ENCODE measurements at places on chromosomes 4 and X.

GRCh38 chr4:111854494-111855087 lies 290.7 kb upstream of the FAM241A start:
- DNase-seq, result no peak

GRCh38 chr4:54779476-54780148 lies 121.9 kb downstream of the KIT start:
- DNase-seq, result no peak

DNA sequence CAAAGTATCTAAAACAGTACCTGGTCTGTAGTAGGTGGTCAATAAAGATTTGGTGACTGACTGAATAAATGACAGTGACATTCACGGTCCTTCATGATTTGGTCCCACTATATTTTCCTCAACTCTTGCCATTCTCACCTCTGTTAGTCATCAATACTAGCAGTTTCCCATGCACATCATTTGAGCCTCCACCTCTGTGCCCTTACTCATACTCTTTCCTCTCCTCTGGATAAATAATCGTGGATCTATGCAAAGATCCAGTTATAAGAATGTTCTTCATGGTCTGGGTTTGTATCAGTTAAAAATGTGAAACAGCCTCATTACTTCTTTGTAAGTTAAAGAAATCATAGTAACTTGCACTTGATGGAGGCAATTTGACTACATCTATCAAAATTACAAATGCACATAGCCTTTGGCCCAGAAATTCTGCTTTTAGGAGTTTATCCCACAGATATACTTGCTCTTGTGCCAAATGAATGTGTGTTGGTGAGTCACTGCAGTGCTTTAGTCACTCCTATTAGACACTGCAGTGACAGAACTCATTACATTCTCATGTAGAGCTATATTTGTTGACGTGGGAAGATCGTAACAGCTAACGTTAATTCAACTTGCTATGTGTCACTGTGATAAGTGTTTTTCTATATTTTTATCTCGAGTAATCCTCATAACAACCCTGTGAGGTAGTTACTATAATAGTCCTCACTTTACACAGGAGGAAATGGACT lies 121.9 kb upstream of the SMIM10 start:
- no peak for DNase-seq

DNA sequence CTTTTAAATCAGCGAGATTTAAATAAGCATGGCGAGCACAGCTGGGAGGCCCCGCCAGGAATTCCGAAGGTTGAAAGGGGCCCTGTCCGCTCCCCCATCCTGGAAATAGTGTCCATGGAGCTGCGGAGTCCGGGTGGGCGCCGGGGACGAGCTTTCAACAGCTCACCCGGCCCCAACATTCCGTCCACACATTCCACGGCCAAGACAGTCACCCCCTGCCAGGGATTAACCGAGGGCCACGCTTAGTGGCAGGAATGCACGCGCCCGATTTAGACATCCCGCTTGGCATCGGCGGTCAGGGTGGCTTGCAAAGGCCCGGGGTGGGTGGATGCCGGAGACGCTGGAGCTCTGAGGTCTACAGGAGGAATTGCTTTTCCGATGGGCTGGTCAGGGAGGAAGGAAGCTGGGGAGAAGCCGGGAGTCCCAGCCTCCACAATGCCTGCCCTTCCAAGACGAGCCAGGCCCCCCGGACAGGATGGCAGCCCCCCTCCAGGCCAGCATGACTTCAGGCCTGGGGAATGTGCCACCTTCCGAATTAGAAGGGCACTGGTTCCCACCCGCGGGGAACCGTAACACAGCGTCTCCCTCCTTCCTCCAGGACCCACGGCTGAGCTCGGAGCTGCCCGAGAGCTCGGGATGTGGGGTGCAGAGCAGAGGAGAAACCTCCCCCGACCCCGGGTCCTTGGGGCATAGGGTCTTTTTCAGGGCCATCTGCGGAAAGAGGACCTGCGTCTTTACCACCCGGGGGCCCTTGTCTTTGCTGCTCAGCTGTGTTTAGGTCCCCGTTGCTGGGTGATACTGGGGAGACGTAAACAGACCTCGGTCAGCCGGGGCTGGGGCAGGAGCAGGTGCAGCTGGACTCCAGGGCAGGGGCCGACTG lies 26.9 kb upstream of the PPP2R3B start:
- DNase-seq, result no peak

GRCh38 chrX:153736071-153736820 lies 11.6 kb downstream of the ABCD1 start:
- DNase-seq, result no peak

DNA sequence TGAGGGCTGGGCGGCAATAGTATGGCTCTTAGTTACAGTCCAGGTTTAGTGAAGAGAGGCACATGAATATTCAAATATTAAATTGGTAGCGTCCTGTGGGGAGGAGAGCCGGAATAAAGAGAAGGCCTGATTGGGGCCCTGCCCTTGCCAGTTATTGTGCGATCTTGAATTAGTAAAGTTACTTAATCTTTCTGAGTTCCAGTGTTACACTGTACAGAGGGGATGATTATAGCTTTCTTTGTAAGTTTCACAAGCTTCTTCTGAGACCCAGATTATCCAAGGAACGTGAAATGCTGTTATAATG lies 1.2 kb downstream of the METAP1 start:
- no peak for DNase-seq

GRCh38 chr4:5383191-5383980 lies 325.0 kb downstream of the EVC2 start:
- DNase-seq, result no peak

- no peak for DNase-seq
Observed at GRCh38 chr4:180059216-180059881, 2183.9 kb upstream of the TENM3 start.

DNA sequence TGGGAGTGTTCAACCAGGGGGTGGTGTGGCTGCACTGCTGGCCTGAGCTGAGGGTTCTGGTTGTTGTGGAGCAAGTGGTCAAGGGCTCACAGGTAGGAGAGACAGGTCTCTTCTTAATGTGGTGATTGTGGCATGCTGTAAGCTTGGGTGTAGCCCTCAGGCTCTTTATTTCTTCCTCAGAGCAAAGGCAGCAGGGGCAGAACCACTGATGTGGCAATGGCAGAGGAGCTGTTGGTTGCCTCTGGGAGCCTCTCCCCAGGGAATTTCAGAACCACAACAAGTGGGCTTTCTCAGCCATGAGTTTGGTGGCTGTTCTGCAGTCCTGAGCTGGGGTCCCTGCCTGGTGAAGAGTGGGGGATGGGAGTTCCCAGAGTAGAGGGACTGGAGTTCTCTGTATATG lies 1017.2 kb downstream of the SH3BGRL start:
- DNase-seq, result no peak

- DNase-seq, result no peak
Observed at GRCh38 chrX:49934148-49934547, 11.8 kb downstream of the CLCN5 start.

DNA sequence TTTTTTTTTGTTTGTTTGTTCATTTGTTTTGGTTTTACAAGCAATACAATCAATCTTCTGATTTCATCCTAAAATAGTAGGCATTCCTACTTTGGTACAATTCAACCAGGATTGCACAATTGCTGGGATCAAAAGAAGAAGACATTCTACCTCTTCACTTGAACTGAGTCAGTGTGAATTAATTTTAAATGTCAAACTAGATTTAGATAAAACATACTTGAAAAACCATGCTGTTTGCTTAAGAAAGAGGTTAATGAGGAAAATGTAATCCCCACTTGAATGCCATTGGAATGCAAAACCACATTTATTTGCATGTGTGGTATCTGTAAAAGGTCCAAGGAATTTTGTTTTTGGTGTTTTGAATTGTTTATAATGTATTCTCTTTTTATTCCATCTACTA lies 40.5 kb downstream of the HAND2 start:
- no peak for DNase-seq

All from stimulated activated CD8-positive, alpha-beta memory T cell treated with anti-CD3 and anti-CD28 coated beads, Interleukin-15, amount 100 ng/mL, for 4 hours (primary cell).